CD4-positive, alpha-beta T cell treated with Interleukin-1 beta for 1 hour (primary cell): ENCODE measurements at places on chromosomes 3 and 15.

DNA sequence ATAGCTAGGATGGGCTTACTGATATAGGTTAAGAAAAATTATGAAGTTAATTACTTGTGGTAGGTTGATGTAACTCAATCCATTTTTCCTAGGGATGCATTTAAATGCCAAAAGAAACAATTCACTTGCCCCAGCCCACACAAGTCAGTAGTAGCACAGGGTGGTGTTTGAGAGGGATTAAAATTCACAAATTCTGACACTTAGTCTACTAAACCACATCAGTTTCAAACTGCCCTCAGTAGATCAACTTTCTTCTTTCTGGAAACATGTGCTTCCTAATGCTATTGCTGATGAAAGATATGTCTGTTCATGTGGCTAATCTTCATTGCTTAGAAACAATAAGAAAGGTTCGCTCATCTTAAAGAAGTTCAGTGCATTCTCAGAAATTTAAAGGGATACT lies 160.6 kb downstream of the EPHA3 start:
- DNase-seq = no peak

DNA sequence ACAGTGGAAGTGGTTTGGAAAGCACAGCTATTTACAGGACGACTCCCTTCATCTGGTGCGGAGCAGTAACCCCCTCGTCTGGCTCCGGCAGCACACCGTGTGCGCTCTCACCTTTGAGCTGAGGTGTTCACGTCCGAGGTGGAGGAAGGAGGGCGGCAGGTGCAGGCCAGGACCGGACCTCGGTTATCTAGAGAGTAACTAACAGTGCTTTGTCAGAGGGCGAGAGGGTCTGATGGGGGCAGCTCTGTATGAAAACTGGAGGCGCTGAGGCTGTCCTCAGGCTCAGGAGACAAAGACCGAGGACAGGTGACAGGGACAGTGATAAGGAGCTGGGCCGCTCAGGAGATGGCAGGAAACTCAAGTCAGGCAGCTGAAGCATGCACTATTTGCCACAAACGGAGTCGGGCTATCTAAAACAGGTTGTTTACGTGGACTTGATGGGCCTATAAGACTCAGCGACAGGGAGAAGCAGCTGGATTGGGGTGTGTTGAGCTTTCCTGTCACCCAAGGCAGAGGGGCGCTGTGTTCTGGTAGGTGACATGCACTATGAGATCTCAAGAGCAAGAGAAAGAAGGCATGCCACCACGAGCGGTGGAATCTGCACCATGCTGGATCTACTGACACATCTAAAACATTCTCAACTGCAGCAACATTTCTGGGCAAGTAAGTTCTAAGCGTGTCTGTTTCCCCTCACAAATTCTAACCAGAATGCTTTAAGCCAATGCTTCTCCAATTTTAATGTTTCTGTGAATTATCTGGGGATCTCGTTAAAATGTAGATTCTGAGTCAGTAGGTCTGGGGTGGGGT lies 155.2 kb downstream of the XXYLT1 start:
- DNase-seq = no peak

GRCh38 chr3:49805897-49806701 lies 3.0 kb downstream of the INKA1 start:
- no peak for DNase-seq

DNA sequence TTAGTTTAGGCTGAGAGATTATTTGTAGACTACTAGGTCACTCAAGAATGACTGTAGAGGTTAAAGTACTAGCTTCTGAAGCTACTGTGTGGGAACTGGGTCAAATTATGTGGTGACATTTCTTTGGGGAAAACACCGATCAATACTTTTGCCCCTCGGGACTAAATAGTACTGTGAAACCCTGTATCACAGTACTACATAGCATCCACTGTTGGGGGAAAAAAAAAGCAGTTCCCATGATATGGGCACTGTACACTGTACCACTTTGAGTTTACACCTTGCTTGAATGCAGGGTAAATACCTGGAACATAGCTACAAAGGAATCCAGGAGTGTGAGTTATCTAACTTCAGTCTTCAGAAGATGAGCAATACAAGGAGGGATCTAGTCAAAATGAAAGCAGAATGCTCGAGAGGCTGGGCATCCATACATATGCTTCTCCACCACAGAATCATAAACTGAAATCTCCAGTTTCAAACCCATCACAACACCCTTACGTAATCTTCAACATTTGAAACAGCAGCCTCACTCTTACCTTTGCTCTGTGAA lies 311.4 kb downstream of the UNC13C start:
- DNase-seq = no peak

DNA sequence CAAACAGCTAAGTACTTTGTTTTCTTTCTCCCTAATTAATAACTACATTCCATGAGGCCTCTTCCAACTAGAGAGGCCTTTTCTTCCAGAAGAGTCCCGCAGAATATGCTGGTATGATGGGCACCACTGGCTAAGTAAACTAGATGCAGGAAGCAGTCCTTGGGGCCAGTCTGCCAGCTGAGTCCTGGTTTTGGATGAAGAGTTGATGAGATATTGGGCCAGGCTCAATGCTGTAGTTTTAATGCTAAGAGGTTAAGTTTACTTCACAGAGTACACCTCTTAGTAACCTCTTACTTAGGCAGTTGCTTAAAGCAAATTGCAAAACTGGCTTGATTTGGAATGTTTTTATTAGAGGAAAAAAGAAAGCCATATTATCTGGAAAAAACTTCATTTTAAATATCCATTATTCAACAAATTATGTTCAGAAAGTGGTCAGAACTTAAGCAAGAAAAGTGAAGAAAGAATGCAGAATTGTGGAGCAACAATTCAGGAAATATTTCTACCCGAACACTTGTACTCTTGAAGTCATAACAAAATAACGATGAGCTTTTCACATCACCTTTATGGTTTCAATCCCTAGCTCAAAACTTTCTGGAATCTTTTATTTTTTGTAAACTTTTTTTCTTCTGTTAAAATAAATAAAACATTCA lies 178.4 kb upstream of the CDIN1 start:
- no peak for DNase-seq

DNA sequence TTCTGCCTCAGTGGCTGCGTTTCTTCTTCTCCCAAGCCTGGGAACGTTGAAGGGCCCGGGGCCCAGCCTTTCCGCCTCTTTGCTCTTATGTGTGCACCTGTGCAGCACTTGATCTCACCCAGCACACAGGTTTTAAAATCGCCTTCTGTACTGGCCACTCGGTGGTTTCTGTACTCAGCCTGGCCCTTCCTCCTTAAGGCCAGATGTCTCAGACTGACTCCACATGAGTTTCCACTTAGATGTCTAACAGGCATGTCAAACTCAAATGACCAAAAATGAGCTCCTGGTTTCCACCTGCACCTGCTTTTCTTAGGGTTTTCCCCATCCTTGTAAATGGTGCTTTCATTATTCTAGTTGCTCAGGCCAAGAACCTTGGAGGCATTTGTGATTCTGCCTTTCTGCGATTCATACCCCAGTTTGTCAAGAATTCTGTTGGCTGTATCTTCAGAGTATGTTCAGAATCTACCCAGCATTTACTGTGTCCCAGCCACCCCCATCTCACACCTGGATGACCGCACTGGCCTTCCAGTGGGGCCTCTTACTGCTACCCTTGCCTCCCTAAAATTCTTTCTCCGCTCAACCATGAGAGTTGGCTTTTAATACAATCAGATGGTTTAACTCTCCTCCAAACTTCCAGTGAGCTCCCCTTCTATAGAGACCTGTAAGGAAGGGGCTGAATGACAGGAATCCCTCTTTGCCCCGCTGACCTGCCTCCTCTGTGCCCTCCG lies 2.2 kb upstream of the TRAK1 start:
- no peak for DNase-seq

DNA sequence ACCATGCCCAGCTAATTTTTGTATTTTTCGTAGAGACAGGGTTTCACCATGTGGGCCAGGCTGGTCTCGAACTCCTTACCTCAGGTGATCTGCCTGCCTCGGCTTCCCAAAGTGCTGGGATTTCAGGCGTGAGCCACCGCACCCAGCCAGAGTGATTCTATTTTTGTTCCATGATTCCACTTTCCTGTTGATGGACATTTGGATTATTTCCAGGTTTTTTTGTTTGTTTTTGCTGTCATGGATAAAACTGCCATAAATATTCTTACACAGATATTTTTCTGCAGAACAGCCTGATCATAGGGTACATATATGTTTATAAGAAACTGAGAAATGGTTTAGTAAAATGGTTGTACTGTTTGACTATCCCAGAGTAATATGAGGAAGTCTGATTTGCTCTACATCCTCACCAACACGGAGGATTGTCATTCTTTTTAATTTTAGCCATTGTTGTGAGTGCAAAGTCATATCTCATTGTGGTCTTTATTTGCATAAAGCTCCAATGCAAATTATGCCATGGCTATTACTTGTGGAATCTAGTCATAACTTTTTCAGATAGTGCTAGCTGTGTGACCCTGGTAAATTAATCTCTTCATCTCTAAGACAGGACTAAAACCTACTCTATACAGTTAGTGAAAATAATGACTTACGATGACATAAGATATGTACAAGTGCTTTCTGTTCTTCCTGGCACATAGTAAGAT lies 42.7 kb downstream of the MAP6D1 start:
- DNase-seq = no peak

DNA sequence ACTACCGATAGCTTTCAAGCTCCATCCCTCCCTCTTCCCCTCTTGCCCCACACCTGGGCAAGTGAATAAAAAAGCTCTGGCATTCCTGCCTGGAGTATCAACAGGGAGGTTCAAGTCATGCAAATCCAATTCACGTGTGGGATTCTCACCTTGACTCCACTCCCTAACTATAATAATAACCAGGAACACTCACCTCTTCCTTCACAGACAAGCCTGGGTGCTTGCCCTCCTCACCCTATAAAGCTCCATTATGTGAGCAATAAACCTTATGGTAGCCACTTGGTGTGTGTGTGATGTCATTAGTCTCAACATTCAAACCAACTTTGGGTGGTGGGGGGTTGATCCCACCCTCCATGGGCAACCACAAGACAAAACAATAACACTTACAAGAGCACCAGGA lies 16.6 kb downstream of the CHDH start:
- DNase-seq = no peak

- no peak for DNase-seq
Measured at GRCh38 chr3:178434206-178434805, 101.9 kb upstream of the KCNMB2 start.

DNA sequence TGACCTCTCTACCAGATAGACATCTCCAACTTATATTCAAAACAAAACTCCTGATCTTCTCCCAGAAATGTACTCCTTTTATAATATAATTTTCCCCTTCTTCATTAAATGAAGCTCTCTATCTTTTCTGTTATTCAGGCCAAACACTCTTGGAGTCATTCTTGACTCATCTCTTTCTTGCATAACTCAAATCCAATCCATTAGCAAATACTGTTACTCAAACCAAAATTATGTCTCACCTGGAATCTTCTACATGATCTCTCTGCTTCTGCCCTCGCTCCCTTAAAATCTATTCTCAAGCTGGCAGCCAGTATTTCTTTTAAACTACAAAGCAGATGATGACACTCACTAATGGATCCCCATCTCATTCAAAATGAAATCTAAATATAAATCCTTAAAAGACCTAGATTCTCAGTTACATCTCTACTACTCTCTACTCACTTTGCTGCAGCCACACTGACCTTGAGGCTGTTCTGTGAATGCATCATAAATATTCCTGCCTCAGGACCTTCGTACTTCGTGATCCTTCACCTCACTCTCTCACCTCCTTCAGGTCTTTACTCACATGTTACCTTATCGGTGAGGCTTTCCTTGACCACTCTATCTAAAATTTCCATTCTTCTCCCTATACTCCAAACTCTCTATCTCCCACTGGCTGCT lies 160.9 kb downstream of the TBC1D5 start:
- DNase-seq = no peak

DNA sequence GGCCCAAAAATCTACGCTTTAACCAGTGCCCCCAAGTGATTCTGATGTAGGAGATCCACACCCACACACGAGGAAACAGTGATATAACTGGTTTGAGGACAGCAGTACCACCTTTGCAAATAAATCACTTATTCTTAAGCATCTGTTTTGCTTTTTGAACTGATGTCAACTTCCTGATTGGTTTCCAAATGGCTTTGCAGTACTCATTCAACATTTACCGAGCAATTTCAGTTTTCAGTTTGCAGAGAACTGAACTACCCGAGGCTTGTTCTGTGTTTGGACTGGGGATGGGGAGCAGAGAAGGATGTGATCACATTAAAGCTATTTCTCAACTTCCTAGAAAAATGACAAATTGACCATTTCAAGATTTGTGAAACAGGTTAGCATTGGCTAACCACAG lies 1.1 kb upstream of the GYG1 start:
- no peak for DNase-seq

- no peak for DNase-seq
Measured at GRCh38 chr3:256501-256900, 59.9 kb downstream of the CHL1 start.

GRCh38 chr3:149090907-149091306 lies 4.6 kb upstream of the HLTF start:
- DNase-seq = no peak

- no peak for DNase-seq
Measured at GRCh38 chr15:52382647-52383046, 87.0 kb upstream of the MYO5C start.

- no peak for DNase-seq
Measured at GRCh38 chr15:50084932-50085331, 34.1 kb downstream of the ATP8B4 start.

DNA sequence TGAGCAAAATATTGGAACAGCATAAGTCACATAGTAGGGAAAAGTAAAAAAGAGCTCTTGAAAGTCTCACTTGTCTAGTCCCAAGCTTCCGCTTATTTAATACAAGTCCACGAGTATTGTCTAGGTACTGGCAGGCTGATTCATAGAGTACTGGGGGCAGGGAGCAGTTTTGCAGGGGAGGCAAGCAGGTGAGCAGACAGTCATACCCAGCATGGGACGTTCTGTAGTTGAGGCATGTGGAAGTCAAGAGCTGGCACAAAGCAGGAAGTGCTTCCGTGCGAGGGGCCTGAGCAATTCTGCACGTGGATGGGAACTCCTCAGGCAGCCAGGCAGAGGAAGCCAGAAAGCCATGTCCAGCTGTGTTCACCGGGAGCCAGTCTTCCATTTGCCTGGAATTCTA lies 287.6 kb downstream of the EPHB1 start:
- no peak for DNase-seq

DNA sequence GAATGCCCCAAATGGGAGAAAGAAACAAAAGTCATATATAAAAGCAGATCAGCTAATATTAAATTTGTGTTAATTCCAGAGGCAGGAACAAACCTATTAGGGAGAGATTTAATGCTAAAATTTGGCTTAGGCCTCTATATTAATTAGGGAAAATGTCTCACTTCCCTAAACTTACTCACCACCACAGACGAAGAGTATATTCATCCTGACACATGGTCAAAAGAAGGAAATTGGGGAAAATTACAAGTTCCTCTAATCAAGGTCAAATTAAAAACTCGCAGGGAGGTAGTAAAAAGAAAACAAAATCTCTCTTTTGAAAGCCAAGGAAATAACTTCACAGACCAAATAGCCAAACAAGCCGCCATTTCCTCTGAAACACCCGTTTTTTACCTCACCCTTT lies 32.2 kb downstream of the GRM2 start:
- DNase-seq = no peak

GRCh38 chr15:55915876-55916567 lies 77.4 kb downstream of the NEDD4 start:
- no peak for DNase-seq
